ENCODE measurements at places on chromosomes 6 and 20.

DNA sequence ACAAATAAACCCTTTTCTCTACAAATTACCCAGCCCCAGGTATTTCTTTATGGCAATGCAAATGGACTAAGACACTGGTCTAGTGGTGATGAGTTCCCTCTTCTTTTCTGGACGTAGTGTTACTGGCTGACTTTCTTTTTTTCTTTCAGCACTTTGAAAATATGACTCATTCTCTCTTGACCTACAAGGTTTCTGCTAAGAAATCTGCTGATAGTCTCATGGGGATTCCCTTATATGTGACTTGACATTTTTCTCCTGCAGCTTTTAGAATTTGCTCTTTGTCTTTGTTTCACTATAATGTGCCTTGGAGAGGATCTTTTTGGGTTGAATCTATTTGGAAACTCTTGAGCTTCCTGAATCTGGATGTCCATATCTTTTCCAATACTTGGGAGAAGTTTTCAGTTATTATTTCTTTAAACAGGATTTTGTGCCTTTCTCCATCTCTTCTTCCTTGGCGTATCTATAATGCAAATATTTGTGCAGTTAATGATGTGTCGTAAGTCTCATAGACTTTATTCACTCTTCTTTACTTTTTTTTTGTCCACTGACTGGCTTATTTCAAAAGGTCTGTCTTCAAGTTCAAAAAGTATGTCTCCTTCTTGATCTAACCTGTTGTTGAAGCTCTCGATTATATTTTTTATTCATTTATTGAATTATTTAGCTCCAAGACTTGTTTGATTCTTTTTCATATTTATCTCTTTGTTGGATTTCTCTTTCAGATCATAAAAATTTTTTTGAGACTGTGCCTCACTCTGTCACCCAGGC is 42.2 kb upstream of the TPD52L1 start:
- no peak for DNase-seq

GRCh38 chr6:348860-349396 is 42.6 kb upstream of the IRF4 start:
- DNase-seq: no peak

DNA sequence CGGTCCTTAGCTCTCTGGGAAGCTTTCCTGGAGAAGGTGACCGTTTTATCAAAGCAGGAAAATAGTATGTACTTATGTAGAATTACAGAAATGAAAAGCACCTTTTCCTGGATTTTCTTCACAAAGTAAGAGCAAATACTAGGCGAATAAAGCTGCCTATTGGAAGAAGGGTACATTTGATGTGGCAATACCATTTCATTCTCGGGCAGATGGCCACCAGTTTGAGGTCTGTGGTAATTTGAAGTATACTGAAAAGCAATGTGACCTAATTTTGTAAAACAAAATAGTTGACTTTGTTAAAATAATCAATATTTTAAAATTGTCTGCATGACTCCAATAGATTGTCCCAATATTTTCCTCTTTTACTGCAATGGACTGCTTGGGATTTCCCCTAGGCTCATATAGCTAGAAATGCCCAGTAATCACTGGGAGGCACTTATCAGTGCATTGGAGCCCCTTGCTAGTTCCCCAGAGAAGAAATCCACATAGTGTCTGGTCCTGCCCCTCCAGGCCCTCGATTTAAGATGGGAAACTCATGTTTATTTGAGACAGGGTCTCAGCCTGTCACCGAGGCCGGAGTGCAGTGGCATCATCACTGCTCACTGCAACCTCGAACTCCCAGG is 7.4 kb upstream of the UTRN start:
- no peak for DNase-seq

- no peak for DNase-seq
Observed at GRCh38 chr6:170094686-170095272, 196.1 kb downstream of the DLL1 start.

DNA sequence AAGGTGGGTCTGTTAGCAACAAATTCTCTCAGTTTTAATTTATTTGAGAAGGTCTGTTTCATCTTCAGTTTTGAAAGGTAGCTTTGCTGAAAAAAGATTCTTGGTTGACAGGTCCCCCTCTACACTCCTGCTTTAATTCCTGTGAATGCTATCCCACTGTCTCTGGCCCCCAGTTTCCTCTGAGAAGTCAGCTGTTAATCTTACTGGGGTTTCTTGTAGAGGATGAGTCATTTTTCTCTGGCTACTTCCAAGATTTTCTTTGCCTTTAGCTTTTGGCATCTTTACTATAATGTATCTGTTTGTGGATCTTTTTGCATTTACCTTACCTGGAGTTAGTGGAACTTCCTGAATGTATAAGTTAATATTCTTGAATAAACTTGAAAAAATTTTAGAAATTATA is 122.7 kb downstream of the MMS22L start:
- DNase-seq: no peak

GRCh38 chr6:31576897-31577578 is 1.7 kb downstream of the TNF start:
- no peak for DNase-seq

DNA sequence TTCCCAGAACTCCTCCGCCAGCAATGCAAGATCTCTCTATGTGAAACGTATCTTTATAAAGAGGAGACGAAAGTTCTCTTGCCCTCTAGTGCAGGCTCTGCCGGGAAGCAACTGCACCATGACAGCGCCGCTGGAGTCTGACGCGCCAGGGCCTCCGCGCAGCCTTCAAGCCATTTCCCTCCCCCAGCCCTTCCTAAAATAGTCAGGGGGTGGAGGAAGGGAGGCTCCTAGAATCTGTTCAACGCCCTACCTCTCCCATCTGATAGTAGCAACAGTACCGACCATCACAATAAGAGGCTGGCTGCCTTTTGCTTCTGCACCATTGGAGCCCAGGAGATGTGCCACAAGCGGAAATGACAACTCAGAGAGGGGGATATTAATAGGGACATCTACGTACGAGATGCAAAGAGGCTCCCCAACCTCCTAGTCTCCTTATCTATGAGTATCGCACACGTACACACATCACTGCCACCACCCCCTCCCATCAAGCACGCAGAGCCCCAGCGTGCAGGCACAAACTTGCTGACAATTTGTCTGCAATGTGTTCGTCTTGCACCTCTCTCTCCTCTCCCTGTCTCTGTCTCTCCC is 1.0 kb downstream of the SYNE1 start:
- DNase-seq: no peak

- no peak for DNase-seq
Observed at GRCh38 chr6:32214126-32214525, 9.7 kb downstream of the NOTCH4 start.

- DNase-seq: no peak
Observed at GRCh38 chr6:125742464-125743120, 6.8 kb upstream of the HEY2 start.

DNA sequence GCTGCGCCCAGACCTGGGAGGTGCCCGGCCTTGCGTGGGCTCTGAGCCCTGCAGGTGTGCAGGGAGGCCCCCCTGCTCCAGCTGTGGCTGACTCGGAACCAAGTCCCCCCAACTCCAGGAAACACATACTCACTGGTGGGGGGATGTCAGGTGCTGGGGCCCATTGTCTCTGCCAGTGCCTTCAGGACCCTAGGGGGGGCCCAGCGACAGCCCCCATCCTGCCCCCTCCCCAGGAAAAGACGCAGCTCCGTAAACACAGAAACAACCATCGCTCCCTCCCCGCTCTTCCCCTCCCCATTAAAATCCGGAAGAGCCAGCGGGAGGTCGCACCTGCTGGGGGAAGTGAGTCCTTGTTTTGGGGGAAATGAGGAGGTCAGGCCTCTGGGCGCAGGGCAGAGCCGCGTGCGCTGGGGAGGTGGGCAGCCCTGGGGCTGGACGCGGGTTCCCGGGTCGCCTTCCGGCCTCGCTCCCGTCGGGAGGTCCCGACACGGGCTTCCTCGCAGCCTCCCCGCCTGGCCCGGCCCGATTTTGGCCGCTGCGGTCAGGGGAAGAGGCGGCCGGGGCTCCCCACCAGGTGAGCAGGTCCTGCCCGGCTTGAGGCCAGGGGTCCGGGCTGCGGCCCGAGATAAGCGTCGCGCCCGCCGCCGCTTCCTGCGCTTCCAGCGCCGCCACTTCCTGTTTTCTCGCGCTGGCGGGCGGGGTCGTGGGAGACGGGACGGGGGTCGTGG is 6.2 kb downstream of the C20orf204 start:
- DNase-seq: no peak

DNA sequence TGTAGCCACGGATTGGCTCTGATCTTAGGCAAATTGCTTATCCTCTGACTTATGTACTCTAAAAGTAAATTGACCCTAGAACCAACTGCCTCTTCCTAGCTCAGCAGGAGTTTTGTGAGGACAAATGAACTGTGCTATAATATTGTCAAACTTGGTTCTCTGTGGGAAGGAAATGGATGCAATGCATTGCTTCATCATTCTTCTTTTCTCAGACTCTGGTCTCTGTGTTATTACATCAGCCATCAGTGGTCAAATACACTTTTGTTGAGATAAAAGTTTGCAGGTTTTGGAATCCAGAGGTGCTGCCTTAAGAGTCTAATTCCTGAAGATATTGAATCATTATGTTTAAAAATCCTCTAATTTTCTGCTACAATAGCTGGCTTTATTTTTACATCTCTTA is 64.9 kb downstream of the SLC24A3 start:
- DNase-seq: no peak

GRCh38 chr6:113476937-113477839 is 380.0 kb upstream of the MARCKS start:
- no peak for DNase-seq

GRCh38 chr6:69647726-69648125 is 149.1 kb downstream of the LMBRD1 start:
- no peak for DNase-seq

DNA sequence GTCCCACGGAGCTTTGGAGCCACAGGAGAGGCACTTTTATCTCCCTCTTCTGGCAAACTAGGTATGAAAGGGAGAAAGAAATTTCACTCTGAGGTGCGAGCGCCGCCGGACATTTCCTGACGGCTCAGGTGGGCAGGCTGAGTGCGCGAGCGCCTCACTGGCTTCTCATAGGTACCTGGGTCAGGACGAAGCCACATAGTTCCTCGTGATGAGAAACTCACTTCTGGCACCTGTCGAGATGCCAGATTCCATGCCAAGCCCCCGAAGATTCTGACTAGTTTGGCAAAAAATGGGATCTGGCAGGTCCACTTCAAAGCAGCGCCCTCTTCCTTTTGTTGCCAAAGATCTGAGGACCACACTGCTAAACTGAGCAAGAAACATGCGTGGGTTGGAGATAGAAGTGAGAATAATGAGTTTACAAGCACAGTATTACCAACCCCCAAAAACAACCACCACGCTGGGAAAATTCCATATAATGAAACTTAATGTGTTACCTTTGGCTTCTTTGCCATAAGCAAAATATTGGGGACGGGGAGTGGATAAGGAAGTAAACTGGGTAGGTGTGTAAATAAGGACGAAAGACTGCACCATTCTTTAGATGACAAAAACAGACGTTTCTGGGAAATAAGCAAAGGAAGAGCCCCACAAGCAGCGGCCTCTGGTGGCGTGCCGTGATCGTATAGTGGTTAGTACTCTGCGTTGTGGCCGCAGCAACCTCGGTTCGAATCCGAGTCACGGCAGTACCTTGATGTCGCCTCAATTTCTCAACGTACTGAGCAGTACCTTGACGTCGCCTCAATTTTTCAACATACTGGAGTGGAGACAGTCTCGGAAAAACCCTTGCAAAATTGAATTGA is 89.8 kb upstream of the PRSS16 start:
- DNase-seq: peak; percentile 66

- no peak for DNase-seq
Observed at GRCh38 chr20:13526551-13526950, 112.2 kb downstream of the TASP1 start.

DNA sequence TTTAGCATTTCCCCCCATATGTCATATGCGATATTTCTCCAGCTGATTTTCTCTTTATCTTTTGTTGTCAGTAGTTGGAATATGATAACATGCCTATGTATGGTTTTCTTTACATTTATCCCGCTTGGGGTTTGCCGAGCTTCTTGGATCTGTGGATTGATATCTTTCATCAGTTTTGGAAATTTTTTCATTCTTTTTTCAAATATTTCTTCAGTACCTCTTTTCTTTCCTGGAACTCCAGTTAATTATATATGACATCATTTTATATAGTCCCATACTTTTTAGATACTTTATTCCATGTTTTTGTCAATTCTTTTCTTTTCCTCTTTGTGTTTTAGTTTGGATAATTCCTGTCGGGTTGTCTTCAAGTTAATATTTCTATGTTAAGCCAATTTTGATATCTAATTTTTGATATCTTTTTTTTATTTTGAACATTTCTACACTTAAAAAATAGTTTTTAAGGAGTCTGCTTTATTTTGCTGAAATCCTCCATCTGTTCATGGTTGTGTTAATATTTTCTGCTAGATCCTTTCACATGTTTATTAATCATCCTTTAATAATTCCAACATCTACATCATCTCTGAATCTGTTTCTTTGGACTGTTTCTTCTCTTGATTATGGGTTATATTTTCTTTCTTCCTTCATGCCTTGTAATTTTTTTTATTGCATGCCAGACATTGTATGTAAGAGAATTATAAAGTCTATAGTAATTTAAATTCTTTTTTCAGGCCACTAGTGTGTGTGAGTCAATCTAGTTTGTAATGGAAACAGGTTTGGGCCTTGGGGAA is 9.5 kb downstream of the ZDHHC14 start:
- DNase-seq: no peak

GRCh38 chr6:90272895-90273294 is 23.7 kb downstream of the BACH2 start:
- DNase-seq: no peak

DNA sequence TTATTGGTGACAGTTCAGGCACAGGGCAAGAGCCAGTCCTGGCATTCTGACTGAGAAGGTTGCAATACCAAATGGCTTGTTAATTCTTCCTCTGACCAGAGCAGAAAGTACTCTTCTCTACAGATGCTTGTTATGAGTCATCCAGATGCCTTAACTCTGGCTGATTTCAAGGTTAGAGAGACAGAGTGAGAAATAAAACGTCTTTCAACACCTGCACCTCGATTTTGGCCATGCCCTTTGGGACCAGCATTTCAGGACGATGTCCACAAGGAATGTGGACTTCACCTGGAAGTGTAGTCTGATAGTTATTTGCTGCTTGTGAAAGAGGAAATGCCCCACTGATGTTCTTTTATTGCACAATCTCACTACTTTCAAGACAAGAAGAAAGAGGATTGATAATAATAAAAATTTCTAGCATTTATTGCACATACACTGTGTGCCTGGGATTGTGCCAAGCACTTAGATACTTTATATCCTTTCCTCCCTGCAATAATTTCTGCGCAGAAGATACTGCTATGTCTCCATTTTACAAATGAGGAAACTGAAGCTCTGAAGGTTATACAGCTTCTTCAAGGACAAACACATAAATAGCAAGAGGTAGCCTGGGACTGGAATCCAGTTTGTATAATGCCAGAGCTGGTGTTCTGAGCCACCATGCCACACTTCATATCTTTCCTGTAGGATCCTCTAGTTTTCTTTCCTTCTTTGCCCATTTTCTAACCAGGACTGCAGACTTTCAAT is 33.5 kb upstream of the MCM3 start:
- DNase-seq: peak; percentile 62

- DNase-seq: peak; percentile 77
Observed at GRCh38 chr6:45737331-45738056, 278.2 kb downstream of the CLIC5 start.

- DNase-seq: no peak
Observed at GRCh38 chr20:54340667-54341081, 132.8 kb downstream of the PFDN4 start.

- DNase-seq: no peak
Observed at GRCh38 chr20:38674092-38674764, 50.1 kb upstream of the SLC32A1 start.

- DNase-seq: no peak
Observed at GRCh38 chr6:6746333-6746969, 157.9 kb downstream of the LY86 start.

- DNase-seq: no peak
Observed at GRCh38 chr6:25635886-25636317, 16.1 kb upstream of the SCGN start.

- no peak for DNase-seq
Observed at GRCh38 chr20:50048420-50049166, 64.4 kb downstream of the UBE2V1 start.

Data from GM12878 (cell line).